SK-N-DZ (cell line): ENCODE measurements at places on chromosomes 3 and 15.
A peak's percentile ranks its signal among the peaks of the same experiment; 100 is the strongest.

- no peak for DNase-seq
Observed at GRCh38 chr3:105865016-105865623, 3.7 kb downstream of the CBLB start.

GRCh38 chr3:106018929-106019550 is 150.2 kb upstream of the CBLB start:
- DNase-seq = no peak

DNA sequence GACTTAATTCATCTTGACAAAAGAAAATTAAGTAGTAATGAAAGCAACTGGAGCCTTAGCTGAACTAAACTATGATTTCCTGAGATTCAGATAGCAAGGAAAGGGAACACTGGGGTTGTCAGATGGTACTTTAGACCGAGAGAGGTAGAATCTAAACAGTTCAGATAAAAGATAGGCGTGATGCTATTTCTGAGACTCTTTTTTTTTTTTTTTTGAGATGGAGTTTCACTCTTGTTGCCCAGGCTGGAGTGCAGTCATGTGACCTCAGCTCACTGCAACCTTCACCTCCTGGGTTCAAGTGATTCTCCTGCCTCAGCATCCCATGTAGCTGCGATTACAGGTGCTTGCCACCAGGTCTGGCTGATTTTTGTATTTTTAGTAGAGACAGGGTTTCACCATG is 279.9 kb upstream of the UMPS start:
- DNase-seq = no peak

- DNase-seq = no peak
Observed at GRCh38 chr3:45806072-45806471, 9.7 kb upstream of the SLC6A20 start.

DNA sequence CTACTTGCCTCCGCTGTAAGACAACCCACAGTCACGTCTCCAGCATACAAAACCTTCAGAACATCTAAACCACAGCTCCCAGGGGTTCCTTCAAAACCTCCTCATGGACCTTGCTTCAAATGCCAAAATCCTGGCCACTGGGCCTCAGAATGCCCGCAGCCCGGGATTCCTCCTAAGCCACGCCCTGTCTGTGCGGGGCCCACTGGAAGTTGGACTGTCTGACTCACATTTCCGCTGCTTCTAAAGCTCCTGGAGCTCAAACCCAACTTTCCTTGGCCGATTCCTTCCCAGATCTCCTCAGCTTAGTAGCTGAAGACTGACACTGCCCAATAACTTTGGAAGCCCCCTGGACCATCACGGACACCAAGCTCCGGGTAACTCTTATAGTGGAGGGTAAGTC is 17.9 kb upstream of the OR5H6 start:
- DNase-seq = no peak

DNA sequence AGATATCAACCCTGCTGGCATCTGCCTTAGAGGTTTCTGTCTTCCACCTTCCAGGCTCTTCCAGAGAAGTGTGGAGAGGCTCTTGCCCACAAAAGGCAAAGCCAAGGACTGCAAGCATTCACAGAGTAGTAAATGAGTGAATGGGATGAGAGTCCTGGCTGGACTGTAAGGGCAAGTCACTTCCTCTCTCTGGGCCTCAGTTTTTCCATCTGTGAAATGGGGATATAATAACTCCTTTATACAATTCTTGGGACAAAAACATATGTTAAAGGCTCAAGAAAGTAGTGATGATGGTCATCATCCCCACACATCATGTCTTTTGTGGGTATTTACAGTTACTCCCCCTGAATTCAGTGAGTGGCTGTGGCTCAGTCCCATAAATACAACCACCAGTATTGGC is 10.7 kb upstream of the FGD5 start:
- DNase-seq = no peak

GRCh38 chr3:168053115-168053514 is 42.6 kb downstream of the GOLIM4 start:
- no peak for DNase-seq

DNA sequence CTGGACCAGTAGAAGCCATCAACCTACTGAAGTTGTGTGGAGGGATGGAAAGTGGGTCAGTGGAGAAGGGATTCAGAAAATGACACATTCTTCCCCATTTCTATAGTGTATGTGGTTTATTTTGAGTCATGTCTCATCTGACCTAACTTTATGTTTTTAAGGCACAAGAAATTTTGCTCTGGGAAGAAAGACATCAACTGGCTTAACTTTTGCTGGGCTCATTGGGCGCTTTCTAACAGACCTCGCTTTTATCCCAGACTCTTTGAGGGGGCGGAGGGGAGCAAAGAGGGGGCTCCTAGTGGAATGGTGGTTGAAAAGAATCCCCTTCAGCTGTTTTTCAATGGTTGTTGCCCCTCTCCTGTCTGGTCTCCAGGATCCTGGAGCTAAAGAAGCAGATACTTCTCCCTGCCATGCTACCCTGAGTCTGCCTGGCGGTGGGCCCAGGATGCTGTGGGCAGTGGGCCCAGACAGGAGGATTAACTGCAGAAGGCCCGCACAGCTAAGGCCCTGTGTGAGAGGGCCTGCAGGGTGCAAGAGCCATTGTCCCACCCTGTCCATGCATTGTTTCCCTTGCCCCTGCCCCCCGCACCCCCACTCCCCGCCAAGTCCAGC is 14.5 kb downstream of the CSRNP1 start:
- DNase-seq = no peak

DNA sequence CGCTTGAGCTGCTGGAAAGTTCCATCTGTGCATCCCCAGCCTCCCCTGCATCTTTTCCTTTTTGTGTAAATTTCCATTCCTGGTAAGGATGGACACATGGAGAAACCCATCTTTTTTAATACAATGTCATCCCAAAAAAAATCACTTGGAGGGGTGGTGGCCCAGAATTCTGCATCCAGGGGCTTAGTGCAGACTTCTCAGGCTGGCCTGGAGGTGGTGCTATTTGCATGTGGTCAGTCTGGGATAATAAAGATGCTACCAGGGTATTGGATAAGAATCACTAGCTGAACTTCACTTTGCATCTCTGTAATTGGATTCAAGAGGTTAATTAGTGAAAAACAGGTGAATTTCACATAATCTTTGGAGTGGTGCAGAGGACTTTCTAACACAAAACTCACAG is 1.8 kb upstream of the ZSCAN2 start:
- DNase-seq = peak; percentile 68

DNA sequence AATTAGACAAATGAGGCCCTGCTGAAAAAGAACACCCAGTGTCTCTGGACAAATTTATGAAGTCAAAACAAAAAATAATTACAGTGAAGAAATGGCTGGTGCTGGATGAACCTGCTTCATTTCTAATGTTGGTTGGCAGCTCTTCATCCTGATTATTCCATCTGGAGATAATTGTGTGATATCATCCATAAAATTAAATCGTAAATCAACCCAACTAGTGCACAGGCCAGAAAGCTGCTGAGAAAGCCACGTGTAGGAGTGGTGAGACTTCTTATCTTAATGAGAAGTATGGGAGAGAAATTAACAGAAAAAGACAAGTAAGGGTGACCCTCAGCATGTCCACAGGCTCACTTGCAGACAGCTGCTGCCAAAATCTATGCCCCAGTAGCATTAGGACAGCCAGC is 465.2 kb upstream of the TGFBR2 start:
- DNase-seq = peak; percentile 79

- DNase-seq = no peak
Observed at GRCh38 chr15:101135532-101136166, 116.2 kb downstream of the CHSY1 start.

DNA sequence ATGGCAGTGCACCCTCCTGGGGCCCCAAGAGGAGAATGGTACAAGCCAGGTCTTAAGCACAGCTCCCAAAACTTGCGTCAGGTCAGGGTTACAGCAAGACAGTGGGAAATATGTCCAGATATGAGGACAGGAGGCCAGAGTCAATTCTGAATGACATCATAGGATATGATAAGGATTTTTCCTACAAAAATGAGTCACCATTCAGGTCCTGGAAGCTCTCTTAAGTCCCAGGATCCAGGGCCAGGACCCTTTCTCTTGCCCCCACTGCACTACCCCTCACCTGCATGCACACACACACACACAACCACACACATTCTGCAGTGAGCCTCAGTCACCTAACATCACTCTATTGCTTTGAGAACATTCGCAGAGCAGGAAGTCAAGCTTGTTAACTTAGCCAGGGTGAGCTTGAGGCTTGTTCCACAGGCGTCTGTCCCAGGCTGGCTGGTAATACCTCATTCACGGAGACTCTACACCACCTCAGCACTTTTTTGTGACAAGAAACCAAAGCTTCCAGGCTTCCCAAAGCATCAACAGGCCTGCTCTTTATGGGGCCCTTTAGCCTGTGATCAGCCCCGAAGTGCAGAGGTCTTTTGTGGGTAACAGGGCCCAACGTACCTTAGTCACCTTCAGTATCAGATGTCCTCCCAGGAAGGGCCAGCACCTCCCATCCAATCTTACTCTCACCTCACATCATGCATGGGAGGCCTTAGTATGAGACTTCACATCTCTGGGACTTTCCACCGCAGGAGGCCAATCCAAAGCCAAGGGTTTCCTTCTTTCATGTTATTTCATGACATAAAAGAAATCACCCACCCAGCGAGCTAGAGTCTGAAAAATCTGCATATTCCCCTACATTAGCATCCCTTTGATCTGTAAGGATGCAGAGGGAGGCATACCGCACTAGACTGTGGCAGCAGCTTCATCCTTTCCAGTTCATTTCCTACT is 74.0 kb upstream of the LIPC start:
- no peak for DNase-seq

DNA sequence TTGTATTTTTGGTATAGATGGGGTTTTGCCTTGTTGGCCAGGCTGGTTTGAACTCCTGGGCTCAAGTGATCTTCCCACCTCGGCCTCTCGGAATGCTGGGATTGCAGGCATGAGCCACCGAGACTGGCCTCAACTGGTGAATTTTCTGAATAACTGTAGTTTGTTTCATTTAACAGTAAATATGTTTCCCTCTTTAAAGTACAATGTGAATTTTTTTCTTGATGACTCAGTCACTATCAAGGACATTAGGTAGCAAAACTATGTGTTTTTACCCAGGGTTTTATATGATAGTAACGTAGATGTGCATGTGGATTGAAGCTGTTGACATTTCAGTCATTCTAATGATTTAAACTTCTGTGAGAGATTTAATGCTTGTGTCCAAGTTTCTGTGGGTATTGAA is 40.2 kb upstream of the MAPKBP1 start:
- DNase-seq = no peak

DNA sequence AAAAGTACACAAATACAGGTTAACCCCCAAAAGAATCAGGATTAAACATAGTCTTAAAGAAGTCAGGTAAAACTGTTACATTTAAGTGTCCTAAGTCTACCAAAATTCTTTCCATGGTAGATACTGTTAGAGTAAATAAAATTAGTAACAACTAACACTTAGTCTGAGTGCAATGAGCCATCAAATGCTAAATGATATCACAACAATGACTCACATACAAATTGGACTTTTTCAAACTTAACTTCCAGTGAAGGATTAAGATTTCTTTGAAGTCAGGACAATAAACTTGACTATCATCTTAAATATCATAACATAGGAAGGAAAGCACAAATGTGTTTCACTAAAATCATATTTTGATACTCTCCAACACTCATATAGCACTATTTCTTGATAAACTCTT is 43.9 kb downstream of the ZNF148 start:
- no peak for DNase-seq

GRCh38 chr3:126773167-126773566 is 69.1 kb downstream of the CHCHD6 start:
- DNase-seq = no peak

DNA sequence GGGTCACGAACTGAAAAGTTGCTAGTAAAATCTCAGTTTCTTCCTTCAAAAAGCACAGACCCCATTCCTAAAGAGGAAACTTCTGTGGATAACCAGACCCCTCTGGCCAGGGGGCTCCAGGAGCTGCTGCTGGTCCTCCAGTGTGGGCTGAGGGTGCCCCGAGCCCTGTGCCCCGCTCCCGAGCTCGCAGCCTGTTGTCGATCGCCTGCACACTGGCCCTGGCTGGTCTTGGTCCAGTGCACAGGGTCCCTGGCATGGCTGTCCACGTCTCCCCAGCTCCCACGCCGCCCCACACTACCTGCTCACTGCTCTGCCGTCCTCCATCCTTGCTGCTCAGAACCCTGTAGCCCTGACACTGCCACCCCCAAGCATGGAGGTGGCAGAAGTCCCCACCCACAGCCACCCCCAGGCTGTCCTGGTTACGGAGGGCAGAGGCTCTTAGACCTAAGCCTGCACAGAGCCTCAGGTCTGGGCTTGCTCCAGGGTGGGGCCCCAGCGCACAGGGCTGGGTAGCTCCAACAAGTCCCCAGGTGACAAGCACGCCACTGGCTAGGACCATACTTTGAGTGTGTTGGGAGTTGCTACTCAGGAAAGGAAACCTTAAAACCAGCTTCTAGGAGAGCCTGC is 87.0 kb downstream of the PLXNA1 start:
- no peak for DNase-seq

GRCh38 chr3:66693461-66694031 is 192.7 kb upstream of the LRIG1 start:
- no peak for DNase-seq

- DNase-seq = no peak
Observed at GRCh38 chr3:187737006-187737367, 8.3 kb downstream of the BCL6 start.

- DNase-seq = no peak
Observed at GRCh38 chr15:28915041-28915810, 29.5 kb downstream of the APBA2 start.

- DNase-seq = no peak
Observed at GRCh38 chr15:81511138-81511537, 137.1 kb upstream of the TMC3 start.

DNA sequence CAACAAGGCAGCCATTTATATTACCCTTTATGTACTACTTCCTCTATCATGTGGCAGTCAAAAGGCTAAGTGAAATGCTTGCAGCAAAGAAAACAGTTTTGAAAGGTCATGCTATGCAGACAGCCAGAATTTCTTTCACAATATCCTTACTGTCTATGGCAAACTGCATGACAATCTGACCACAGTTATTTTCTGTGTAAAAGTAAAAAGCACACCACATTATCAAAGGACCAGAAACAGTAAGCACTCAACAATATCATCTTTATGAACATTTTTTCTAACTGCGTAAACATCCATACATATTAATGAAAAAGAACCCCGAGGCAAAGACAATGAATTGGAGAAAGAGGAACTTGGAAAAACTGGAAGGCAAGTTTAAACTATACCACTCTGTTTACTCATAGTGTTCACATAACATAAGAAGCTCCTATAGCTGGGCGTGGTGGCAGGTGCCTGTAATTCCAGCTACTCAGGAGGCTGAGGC is 47.9 kb downstream of the PIK3CB start:
- DNase-seq = no peak

- no peak for DNase-seq
Observed at GRCh38 chr3:192904632-192905289, 12.9 kb downstream of the MB21D2 start.

DNA sequence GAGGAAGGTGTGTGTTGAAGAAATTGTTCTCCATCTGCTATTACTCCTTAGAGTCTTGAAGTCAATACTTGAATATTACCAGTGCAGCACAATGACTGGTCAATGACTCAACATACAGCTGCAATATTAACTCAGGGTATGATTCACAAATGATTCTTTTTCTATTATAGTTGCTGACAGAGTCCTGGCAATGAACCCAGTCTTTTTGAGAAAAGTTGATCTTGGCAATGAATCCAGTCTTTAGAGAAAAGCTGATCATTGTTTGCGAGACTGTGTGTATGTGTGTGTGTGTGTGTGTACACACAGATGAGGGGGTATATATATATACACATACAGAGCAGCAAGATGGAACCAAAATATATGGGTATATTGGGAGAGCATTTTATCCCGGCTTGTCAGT is 315.1 kb downstream of the ZNF385D start:
- DNase-seq = no peak

- no peak for DNase-seq
Observed at GRCh38 chr3:123667784-123668183, 82.9 kb upstream of the HACD2 start.
